NCI-H1092 treated with DMSO at 0.1 percent for 48 hours (cell line): ENCODE measurements at places on chromosomes 4 and X.

- DNase-seq = peak; percentile 22
These were observed 23.5 kb downstream of the OTC start for GRCh38 chrX:38375891-38376290.

GRCh38 chr4:5532100-5532499 is 176.3 kb downstream of the EVC2 start:
- DNase-seq = no peak

GRCh38 chrX:16633754-16634153 is 16.2 kb upstream of the S100G start:
- DNase-seq = no peak

DNA sequence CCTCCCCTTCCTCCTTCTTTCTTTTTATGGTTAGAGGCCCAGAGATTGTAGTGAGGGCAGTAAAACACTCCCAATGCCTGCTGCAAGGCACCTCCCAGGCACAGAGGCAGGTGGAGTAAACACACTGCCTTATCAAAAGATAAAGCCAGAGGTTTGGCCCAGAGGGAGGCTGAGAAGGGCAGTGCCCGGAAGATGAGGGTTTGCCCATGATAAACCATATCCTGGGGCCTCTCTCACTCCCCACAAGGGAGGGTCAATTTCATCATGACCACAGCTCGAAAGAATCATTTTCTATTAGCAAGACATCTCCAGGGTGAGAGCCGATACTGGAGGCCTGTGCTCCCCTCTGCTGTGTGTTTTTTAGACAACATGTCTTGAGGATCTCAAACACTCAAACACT is 98.5 kb upstream of the FAM9C start:
- no peak for DNase-seq

- no peak for DNase-seq
These were observed 34.1 kb downstream of the GPAT3 start for GRCh38 chr4:83569987-83570386.

GRCh38 chrX:13131396-13132137 is 87.1 kb upstream of the FAM9C start:
- DNase-seq = no peak

- DNase-seq = no peak
These were observed 4.4 kb upstream of the BGN start for GRCh38 chrX:153490217-153490930.

- DNase-seq = no peak
These were observed 13.5 kb downstream of the HERC3 start for GRCh38 chr4:88605736-88606135.
